Smooth muscle cell of the brain vasculature (primary cell): ENCODE measurements at places on chromosomes 16 and 17.
A peak's percentile ranks its signal among the peaks of the same experiment; 100 is the strongest.

- peak; percentile 45 for DNase-seq
These were observed 13.0 kb upstream of the SPNS3 start for GRCh38 chr17:4420692-4421131.

DNA sequence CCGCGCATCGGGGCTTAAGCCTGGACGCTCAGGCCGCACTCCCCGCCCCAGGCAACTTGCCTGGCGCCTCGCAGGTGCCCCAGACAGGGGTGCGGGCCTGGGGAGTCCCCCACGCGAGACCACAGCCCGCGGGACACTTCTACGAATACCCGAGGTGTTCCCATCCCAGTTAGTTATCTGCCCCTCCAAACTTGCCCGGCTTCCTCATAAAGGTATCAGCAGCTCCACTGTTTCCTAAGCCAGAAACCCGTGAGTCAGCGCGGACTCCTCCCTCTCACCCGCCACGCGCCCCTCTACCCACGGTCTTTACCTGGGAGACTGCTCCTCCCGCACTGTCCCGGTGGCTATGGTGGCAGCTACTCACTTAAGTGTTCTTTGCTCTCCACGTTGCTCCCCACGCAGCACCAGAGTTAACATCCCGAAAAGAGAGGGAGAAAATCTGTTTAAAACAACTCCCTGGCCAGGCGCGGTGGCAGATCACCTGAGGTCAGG is 1.0 kb upstream of the CREBBP start:
- DNase-seq: no peak

DNA sequence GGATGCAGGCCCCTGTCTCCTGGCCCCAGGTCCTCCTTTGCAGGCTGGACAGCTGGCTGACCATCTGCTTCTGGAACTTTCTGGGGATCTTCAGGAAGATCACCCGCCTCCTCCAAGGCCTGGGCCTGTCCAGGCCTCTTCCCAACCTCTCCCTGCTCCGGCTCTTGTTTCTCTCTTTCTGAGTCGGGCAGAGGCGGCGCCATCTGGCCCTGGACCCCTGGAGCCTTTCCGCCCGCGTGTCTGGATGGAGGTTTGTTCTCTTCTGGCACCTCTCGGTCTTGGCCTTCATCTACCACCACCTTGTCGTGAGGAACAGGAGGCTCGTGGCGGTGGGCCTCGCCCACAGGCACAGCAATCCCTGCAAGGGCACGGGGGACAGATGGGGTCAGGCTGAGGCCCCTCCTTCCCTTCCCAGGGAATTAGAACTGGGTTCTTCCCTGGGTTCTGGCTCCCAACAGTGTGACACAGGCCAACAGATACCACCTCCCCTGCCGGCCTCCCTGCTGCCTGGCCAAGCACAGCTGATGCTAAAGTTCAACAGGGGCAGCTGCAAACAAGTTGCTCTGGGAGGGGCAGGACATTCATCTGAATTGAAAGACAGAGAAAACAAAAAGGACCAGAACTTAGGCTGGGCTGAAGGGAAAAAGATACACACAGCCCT is 13.3 kb downstream of the NDUFAF8 start:
- DNase-seq: no peak

DNA sequence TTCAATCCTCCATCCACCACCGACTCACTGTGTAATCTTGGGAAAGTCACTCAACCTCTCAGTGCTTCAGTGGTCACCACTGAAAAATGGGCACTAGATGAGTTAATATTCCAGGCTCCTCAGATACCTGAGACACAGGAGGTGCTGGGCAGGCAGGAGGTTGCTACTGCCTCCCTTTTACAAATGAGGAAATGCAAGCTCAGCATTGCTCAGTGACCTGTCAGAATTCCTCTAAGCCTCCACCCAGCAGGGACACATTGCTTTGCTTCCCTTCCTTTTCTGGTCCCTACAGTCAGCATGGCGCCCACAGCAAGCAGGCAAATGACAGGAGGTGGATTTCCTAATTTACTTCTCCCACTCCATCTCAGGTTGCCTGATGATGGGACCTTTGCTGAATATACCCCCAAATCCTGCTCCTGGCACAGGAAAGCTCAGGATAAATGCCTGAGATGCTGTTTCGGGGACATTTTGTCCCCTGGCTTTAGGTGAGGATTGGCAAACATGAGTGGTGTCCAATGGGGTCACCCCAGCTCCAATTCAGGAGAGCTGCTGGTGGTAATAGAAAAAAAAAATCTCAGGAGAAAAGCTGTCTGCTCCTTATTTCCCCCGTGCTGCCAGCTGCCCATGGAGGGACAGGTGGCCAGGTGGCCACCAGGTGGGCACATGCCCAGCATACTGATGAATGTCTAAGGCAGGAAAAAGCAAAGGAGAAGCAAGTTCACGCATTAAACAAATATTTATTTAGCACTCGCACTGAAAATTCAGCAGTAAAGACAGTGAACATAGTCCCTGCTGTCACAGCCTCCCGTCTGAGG is 5.0 kb upstream of the KRT13 start:
- DNase-seq: no peak

- no peak for DNase-seq
These were observed 60.0 kb upstream of the DNAH17 start for GRCh38 chr17:78637146-78637545.

- no peak for DNase-seq
These were observed 7.1 kb downstream of the NXPH3 start for GRCh38 chr17:49582789-49583188.

GRCh38 chr16:15533386-15533785 is 99.0 kb downstream of the BMERB1 start:
- DNase-seq: no peak

- DNase-seq: no peak
These were observed 19.6 kb downstream of the NOD2 start for GRCh38 chr16:50712956-50713355.

DNA sequence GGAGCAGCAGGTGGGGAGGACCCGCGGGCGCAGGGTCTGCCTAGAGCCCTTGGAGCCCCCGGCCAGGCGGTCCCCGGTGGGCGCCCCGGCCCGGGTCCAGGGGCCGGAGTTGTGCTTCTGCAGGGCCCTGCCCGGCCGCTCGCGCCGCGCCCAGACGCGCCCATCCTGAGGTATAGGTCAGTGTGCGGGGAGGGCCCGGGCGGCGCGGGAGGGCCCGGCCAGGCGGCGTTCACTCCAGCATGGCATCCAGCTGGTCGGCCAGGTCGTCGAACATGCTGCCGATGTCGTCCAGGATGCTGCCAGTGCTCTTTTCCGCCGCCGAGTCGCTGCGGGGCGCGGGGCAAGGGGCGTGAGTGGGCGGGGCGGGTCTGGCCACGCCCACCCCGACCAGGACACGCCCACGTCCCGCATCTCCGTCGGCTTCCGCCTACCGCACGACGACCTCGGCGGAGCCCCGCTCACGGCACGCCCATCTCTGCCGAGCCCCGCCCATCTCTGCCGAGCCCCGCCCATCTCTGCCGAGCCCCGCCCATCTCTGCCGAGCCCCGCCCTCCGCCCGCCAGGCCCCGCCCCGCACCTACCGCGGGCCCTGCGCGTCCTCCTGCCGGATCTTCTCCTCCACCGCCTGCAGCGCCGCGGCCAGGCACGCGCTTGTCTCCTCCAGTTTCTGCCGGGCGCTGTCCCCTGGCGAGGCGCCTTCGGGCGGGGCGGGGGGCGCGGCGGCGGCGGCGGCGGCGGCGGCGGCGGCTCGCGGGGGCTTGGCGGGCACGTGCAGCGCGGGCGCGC is 17.9 kb downstream of the CASKIN1 start:
- DNase-seq: no peak

- no peak for DNase-seq
These were observed 55.2 kb downstream of the SPAG9 start for GRCh38 chr17:51065466-51065865.

DNA sequence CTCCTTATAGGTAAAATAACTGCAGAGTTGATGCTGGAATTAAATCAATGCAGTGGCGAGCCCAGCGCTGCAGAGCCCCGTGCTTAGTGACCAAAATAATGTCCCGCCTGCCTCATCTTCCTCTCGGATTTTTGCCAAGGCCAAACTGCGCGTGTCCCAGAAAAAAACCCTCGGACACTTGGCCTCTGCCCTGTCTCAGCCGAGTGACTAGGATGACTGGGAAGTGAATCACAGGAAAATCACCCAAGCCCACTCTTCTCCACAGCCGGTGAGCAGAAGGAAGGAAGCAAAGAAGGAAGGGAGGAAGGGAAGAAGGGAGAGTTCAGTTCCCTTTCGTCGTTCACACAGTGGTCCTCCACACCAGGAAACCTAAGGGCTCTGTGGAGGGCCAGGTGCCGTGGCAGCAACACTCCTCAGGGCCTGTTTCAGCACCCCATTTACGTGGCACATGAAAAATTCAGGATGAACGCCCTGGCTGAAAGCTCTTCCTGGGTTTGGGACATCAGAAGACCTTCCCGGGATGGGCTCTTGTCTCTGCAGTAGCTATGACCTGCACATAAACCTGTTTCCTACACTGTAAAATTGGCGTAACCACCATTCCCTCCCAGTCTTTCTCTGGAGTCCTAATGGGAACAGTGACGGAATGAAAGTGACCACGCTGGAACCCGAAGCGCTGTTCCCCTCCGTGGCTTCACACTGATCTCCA is 25.4 kb upstream of the HOXB13 start:
- DNase-seq: no peak

- DNase-seq: no peak
These were observed 21.7 kb upstream of the DOK4 start for GRCh38 chr16:57508035-57508425.

- DNase-seq: no peak
These were observed 11.2 kb upstream of the CD300LF start for GRCh38 chr17:74723891-74724290.

DNA sequence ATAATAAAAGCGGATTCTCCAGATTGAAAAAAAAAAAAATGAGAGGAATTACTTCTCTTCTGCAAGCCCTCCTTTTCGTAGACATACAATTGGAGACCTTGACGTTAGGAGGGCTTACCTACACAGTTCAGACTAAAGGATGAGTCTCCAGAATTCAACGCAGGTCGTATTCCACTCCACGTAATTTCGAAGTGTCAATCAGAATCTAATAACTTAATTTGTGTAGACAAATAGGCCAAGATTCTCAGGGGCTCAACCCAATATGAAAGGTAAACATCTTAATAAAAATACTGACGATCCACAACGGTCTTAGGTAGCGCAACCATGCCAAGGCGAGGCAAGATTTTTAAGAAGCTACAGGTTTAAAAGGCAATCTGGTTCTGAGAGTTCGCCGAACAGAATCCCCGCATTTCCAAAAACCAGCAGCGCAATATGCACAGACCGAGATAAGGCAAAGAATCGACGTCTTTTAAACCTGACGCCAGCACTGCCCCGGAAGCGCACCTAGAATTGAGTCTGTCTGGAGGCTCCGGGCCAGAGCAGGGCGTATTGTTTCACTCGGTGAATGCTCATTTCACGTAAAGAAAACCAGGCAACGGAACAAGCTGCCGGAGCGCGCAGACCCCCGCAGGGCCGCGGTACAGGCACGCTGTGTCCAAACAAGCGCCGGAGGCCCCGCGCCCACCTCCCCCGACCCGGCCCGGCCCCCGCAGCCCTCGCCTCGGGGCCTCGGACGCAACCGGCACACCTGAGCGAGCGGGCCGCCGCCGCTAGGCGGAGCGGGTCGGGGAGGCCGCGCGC is 623 bp downstream of the MBTPS1 start:
- DNase-seq: no peak

- no peak for DNase-seq
These were observed 16.9 kb downstream of the GRB2 start for GRCh38 chr17:75388476-75389030.

DNA sequence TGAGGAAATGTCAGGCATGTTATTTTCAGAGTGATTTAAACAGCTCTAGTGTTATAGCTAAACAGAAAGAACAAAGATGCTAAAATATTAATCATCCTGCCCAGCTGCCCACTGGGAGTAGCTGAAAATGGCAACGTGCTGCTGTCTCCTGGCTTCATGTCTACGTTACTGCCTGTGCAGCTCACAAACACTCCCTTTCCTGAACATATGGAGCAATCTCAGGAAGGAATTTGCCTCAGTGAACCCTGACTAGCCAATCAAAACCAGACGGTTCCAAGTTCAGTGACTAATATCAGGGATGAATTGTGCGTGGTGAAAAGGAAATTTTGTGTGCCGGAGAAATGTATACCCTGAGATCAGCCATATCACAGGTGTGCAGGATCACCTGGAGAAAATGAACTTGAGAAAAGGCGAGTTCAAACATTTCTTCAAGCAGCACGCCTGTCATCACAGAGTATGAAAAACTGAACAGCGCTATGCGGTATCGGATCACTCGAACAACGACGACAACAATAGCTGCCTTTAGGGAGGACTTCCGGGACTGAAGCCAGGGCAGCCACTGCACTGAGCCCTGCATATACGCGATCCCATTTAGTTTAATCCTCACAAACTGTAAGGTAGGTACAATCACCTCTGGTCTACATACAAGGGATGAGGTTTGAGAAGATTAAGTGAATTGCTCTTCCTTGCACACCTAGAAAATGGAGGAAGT is 110.3 kb downstream of the STX8 start:
- no peak for DNase-seq

GRCh38 chr16:7363422-7364417 is 31.1 kb downstream of the RBFOX1 start:
- DNase-seq: no peak

GRCh38 chr16:4378161-4378666 is 6.6 kb downstream of the VASN start:
- no peak for DNase-seq

DNA sequence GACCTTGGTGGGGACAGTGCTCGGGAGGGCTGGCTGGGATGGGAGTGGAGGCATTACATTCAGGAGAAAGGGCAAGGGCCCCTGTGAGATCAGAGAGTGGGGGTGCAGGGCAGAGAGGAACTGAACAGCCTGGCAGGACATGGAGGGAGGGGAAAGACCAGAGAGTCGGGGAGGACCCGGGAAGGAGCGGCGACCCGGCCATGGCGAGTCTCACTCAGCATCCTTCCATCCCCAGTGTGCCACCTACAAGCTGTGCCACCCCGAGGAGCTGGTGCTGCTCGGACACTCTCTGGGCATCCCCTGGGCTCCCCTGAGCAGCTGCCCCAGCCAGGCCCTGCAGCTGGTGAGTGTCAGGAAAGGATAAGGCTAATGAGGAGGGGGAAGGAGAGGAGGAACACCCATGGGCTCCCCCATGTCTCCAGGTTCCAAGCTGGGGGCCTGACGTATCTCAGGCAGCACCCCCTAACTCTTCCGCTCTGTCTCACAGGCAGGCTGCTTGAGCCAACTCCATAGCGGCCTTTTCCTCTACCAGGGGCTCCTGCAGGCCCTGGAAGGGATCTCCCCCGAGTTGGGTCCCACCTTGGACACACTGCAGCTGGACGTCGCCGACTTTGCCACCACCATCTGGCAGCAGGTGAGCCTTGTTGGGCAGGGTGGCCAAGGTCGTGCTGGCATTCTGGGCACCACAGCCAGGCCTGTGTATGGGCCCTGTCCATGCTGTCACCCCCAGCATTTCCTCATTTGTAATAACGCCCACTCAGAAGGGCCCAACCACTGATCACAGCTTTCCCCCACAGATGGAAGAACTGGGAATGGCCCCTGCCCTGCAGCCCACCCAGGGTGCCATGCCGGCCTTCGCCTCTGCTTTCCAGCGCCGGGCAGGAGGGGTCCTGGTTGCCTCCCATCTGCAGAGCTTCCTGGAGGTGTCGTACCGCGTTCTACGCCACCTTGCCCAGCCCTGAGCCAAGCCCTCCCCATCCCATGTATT is 1.1 kb downstream of the CSF3 start:
- DNase-seq: no peak

- no peak for DNase-seq
These were observed 4.4 kb upstream of the HOXB5 start for GRCh38 chr17:48597778-48598631.

- DNase-seq: no peak
These were observed 38.1 kb downstream of the CMC2 start for GRCh38 chr16:80968386-80969113.
